Erythroblast (primary cell): ENCODE measurements at places on chromosomes 2 and 18.

DNA sequence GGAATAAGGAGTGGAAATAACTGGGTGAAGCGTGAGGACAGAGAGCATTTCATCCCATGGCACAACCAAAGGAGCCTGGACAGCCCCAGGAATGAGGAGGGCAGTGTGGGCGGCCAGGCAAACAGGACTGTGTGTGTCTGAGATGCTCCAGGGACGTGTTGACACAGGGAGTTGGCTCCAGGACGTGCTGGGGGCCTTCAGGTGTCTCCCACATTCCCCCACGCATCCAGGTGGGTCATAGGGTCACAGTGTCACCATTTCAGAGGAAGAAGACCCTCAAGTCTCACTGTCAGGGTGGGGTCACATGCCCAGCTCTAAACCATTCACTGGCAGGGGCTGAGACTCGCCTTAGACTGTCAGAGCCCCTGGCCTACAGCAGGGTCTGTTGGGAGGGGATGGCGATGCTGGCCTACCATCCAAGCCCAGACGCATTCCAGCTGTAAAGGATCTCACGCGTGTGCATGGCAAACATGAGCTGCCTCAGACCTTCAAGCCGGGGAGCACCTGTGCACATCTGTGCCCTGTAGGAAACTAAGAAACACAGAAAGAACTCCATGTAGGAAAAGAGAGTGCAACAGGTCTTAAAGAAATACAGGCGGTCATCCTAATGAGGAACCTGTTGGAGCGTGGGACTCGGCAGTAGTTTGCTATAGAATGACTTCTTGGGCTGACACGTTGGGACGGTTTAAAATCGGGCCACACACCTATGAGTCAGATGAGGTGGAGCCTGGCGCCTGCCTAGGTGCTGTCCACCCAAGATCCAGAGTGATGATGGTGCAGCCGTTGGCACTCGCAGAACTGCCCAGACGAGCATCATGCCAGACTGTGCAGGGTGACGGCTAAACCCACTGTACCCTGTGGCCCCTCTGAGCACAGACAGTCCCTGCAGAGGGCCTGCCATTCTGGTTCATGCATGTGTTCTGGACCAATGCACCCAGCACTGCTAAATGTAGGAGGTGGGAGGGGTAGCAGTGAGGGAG is 17.3 kb downstream of the PARD6G start:
- no peak for DNase-seq

GRCh38 chr2:215003001-215003400 is 135.4 kb downstream of the ABCA12 start:
- DNase-seq: no peak

DNA sequence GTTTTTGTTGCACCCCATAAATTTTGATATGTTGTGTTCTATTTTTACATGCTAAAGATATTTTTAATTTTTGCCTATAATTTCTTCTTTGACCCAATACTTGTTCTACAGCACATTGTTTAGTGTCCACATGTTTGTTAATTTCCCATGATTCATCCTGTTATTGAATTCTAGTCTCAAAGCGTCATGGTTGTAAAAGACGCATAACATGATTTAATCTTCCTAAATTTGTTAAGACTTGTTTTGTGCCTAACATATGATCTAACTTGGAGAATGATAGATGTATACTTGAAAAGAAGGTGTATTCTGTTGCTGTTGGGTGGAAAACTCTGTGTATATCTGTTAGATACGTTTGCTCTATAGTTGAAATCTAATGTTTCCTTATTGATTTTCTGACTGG is 27.1 kb upstream of the SULT1C3 start:
- no peak for DNase-seq

DNA sequence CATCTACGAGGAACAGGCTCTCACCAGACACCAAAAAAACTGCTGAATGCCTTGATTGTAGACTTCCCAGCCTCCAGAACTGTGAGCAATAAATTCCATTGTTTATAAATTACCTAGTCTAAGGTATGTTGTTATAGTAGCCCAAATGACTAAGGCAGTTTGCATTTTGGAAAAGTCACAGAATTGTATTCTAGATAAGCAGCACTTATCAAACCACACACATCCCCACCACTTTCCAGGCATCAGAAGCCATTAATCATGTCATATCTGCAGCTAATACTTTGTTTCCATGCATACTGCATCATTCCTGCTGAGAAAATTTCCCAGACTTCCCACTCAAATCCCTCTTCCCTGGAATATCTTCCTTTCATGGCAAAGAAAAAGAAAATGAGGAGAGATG is 187.2 kb downstream of the INO80D start:
- DNase-seq: no peak

DNA sequence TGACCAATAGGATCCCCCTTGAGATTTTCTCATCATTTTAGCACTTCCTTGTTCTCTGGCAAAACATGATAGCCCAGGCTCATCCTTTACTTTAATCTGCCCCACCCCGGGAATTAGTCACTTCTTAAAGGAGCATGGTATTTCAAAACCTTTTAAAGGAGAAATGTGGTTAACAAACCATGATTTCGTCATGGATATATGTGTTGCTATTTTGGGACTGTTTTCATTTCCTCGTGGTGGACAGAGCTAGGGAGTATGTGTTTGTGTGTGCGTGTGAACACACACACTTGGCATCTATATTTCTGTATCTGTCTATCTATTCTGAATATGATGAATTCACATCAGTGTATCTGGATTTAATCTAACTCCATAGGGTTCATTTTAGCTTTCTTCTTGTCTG is 128.1 kb downstream of the BIRC6 start:
- DNase-seq: no peak

DNA sequence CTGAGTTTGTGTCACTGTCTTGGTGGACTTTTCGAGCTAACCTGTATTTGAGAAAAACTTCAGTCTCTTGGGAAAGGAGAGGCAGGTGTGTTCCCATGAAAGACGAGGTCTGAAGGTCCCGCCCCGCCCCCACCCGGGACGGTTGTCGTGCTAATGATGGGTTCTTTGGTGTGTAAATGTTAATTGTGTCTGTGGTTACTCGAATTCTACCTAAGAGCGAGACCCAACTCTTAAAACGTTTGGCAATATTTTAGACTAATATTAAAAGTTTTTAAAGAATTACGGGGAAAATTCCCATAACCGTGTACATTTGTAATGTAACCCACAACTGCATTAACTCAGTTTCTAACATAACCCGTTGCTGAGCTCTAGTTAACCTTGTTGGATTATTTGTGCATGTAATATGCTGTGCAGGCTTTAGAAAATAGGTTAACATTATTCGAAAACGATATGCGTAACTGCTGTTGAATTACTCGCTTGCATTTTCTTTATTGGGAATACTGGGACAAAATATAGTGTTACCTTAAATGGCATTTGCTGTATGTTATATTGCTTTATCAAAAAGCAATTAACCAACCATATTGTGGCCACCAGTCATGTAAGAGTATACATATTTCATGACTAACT is 833 bp downstream of the EPB41L5 start:
- no peak for DNase-seq

DNA sequence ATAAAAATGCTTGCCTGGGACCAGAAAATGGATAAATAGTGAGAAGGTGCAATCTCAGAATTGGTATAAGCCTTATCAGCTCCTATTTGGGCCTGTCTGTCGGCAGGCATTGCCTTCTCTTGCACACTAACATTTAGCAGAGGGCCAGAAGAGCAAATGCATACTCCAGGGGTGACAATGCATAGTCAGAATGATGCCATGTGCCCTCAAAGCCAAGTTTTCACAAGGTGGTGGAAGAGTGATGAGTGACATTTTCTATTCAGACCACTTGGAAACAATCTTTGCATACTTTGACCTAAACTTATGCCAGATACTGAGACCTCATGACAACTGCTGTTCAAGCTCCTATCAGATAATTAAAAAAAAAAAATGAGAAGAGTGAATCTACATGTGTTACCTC is 276.3 kb downstream of the SETBP1 start:
- no peak for DNase-seq
